ENCODE measurements at places on chromosomes 7 and 10. TPM values are rescaled to one million over a fixed set of nuclear protein-coding genes. Genes with fewer than 3 reads are reported as not detected.
A peak's percentile ranks its signal among the peaks of the same experiment; 100 is the strongest.

The DIP2C gene
- 2.7 TPM for total RNA-seq

GRCh38 chr7:47453093-47454061, 128.5 kb downstream of the TNS3 start:
- peak; percentile 92 for DNase-seq

GRCh38 chr7:39733881-39734632, 110.7 kb downstream of the RALA start:
- peak; percentile 88 for DNase-seq

GRCh38 chr7:139417478-139417877, 57.8 kb downstream of the LUC7L2 start:
- DNase-seq, result no peak

DNA sequence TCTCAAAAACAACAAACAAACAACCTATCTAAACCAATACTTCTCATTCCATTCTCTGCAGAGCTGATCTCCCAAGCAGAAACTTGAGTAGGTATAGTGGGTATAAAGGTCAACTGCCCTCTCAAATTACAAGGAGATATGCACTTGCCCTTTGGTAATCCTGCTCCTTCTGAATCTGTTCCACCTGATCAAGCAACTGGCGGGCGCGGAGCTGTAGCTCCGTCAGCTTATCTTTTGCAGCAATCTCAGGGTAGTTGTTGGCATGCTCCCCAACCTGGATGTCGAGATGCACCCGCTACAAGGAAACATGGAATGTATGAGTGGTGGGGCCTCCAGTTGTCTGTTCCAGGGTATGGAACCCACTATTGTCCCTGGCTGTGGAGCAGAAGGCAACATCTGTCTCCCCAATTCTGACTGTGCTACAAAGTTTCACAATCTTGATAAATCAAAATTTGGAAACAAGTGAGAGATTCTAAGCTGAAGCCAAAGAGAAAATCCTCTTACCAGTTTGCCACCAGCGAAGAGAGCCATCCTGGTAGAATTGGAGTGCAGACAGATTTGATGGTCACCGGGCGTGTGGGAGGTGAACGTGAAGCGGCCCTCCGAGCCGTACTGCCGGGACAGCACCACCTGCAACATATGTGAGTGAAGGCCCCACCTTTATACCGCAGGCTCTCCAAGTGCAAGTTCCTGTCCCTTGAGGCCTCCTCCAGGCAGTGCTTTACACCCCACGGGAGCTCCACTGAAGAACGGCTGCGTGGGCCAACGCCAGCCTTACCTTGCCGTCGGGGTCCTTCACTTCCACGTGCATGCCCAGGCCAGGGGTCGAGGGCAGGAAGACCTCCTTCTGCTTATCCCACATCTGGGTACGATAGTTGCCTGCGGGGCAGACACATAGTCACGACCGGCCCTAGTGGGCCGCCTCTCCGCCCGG, 819 bp downstream of the TMED4 start:
- no peak for DNase-seq

- DNase-seq, result no peak
These were observed 11.6 kb downstream of the MTPN start for GRCh38 chr7:135965602-135966001.

- DNase-seq, result peak; percentile 87
These were observed 31.3 kb upstream of the SMC3 start for GRCh38 chr10:110535958-110536891.

DNA sequence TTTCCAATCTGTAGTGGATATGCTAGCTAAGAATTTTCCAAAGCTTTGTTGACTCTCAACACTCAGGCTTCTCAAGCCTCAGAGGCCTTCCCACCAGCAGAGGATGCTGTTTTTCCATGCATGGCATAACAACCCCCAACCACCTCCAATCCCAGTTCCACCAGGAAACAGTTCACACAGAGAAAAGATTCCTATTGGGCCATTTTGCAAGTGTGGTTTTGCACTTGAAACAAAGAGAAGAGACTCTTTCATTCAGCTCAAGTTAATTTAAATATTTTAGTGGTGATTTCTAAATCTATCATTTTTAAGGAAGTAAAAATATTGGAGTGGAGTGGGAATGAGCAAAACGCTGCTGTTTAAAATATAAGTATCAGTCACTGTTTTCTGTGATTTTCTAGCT, 105.6 kb upstream of the COL1A2 start:
- peak; percentile 84 for DNase-seq

Data from Daoy (cell line).